Fibroblast of skin of abdomen (primary cell): ENCODE measurements at places on chromosomes 13 and 19.

GRCh38 chr13:71677124-71677523 is 189.9 kb downstream of the DACH1 start:
- no peak for DNase-seq

DNA sequence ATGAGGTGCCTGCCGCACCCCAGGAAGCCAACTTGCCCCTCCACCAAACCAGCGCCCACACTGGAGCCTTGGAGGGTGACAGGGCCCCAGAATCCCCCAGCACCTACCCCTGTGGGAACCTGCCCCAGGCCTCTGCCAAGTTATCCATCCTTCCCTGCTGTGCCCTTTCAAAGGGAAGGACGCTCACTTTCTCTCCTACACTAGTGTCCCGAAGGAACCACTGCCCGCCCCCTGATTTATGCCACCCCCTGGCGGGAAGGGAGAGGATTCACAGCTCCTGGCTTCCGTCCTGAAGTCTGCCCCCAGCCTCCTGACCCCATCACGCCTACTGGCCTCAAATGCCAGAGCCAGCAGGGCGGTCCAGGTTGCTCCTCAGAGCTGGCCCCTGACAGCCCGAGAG is 1.4 kb downstream of the EVI5L start:
- peak; percentile 16 for DNase-seq

DNA sequence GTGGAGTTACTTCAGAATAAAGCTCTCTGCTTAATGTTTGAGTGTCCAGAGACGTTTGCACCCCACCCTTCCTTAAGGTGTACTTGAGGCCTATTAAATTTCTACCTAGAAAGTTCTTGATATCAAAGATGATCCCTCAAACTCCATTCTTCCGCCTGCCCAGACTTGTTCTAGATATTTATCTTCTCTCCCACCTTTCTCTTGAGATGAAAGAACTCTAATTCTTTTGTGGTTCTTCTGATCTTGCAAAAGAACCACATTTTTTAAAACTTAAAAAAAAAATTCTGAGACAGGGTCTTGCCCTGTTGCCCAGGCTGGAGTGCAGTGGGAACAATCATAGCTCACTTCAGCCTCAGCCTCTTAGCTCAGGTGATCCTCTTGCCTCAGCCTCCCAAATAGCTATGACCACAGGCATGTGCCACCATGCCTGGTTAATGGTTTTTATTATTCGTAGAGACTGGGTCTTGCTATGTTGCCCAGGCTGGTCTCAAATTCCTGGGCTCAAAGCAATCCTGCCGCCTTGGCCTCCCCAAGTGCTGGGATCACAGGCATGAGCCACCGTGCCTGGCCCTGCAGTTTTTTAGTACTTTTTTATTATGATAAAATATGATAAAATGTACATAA is 94.3 kb downstream of the SIPA1L3 start:
- DNase-seq = no peak

- DNase-seq = peak; percentile 99
Measured at GRCh38 chr13:79749984-79750551, 269.1 kb downstream of the NDFIP2 start.

GRCh38 chr13:31880851-31881494 is 141.6 kb downstream of the RXFP2 start:
- DNase-seq = no peak

DNA sequence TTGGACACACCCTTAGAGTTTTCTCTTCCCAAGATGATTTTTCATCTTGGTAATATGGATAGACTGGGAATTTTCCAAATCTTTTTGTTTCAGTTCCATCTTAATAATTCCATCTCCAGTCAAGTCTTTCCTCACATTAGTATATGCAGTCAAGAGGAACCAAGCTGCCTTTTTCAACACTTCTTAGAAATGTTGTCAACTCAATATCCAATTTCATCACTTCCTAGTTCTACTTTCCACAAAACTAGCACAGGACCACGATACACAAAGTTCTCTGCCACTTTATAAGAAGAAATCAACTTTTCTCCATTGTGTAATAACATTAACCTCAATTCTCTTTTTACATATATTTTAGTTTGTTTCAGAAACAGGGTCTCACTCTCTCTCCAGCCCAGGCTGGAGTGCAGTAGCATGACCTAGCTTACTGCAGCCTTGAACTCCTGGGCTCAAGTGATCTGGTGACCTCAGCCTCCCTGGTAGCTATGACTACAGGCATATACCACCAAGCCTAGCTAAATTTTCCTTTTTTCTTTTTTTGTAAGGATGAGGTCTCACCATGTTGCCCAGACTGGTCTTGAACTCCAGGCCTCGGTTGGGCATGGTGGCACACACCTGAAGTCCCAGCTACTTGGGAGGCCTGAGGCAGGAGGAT is 15.5 kb downstream of the ZNF443 start:
- no peak for DNase-seq

GRCh38 chr19:14265290-14266036 is 59.5 kb upstream of the ADGRL1 start:
- no peak for DNase-seq

GRCh38 chr13:90757127-90757680 is 590.3 kb upstream of the MIR17HG start:
- DNase-seq = no peak

- DNase-seq = peak; percentile 1
Measured at GRCh38 chr13:108795841-108796240, 166.4 kb downstream of the MYO16 start.

GRCh38 chr13:59547950-59548349 is 615.8 kb downstream of the DIAPH3 start:
- DNase-seq = no peak

- DNase-seq = no peak
Measured at GRCh38 chr13:59182241-59182640, 981.5 kb downstream of the DIAPH3 start.

GRCh38 chr19:952680-953444 is 27.0 kb downstream of the ARID3A start:
- DNase-seq = peak; percentile 24

DNA sequence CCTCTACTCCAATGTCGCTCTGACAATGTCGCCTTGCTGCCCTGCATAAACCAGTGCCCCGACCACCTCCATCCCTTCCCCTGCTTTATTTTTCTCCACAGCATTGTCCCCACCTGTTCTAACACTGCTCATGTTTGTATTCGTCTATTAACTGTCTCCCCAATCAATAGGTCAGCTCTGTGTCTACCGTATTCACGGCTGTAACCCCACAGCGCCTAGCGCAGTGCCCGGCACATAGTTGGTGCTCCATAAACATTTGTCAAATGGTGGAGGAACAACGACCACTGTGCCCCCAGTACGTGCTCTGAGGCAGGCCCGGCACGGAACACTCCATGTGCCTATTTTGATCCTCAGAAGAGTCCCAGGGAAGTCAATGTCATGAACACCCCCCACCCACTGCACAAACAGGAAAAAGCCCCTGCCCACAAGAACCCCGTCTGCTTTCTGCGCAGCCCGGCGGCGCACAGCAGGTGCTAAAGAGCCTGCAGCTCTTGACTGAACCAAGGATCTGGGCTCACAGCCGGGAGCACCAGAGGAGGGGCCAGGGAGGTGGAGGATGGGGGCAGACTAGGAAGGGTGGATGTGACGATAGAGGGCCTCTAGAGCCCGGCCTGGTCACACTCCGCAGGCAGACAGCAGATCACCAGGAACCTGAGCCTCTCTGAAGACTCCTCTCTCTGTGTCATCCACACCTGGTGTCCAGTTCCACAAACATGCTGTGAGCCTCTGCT is 1.8 kb upstream of the CEACAM16 start:
- no peak for DNase-seq

DNA sequence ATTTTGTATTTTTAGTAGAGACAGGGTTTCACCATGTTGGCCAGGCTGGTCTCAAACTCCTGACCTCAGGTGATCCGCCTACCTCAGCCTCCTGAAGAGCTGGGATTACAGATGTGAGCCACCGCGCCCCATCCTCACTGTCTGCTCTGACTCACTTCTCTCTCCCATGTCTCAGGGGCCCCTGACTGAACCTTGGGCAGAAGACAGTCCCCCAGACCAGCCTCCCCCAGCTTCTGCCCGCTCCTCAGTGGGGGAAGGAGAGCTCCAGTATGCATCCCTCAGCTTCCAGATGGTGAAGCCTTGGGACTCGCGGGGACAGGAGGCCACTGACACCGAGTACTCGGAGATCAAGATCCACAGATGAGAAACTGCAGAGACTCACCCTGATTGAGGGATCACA is 5.0 kb downstream of the SIGLEC9 start:
- no peak for DNase-seq

DNA sequence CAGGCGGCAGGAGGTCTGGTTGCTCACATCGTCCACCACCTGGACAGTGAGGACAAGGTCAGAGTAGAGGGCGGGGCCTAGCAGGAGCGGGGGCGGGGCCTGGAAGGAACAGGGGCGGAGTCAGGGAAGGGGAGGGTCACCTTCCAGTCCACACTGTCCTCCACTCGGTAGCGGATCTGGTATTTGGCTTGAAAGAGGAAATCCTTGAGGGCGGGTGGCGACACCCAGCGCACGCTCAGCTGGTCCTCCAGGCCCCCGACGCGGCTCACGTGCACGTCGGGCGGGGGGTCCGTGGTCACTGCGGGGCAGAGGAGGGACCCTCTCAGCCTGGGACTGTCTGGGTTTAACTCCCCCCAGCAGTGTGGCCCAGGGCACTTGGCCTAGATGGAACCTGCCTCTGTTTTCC is 8.2 kb downstream of the REX1BD start:
- no peak for DNase-seq

DNA sequence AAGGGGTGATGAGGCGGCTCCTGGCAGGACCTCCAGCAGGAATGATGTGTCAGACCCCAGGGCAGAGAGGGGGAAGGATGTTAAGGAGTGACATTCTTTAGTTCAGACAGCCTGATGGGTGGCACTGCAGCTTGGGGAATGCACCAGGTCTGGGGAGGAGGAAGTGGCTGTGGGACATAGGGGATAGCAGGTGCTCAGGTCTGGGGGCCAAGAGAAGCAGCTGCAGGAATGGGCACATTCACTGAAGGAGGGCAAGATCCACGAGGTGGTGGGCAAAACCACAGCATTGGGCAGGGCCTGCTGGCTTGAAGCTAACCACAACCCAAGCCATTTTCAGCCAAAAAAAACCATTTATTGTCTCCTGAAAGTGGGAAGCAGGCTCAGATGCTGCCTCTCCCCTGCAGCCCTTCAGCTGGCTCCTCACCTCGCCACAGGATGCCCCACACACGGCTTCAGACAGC is 26.5 kb downstream of the COMP start:
- peak; percentile 31 for DNase-seq

GRCh38 chr13:79796136-79796535 is 315.2 kb downstream of the NDFIP2 start:
- DNase-seq = no peak
